ENCODE measurements at places on chromosomes 6 and 20.

GRCh38 chr6:26412228-26412627 is 10.2 kb downstream of the BTN3A1 start:
- DNase-seq, result no peak

- DNase-seq, result no peak
These were observed 76.7 kb downstream of the UBE3D start for GRCh38 chr6:82988930-82989351.

DNA sequence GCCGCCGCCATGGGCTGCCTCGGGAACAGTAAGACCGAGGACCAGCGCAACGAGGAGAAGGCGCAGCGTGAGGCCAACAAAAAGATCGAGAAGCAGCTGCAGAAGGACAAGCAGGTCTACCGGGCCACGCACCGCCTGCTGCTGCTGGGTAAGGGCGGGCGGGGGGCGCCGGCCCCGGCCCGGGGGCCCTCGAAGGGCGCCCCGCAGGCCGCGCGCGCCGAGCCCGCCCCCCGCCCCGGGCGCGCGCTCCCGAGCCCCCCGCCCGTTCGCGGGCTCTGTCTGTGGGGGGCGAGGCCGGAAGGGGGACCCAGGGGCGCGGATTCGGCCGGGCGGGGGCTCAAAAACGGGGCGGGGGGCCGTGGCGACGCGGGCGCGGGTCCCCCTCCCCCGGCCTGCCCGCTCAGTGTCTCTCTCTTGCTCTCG is 39.2 kb downstream of the GNAS start:
- no peak for DNase-seq

DNA sequence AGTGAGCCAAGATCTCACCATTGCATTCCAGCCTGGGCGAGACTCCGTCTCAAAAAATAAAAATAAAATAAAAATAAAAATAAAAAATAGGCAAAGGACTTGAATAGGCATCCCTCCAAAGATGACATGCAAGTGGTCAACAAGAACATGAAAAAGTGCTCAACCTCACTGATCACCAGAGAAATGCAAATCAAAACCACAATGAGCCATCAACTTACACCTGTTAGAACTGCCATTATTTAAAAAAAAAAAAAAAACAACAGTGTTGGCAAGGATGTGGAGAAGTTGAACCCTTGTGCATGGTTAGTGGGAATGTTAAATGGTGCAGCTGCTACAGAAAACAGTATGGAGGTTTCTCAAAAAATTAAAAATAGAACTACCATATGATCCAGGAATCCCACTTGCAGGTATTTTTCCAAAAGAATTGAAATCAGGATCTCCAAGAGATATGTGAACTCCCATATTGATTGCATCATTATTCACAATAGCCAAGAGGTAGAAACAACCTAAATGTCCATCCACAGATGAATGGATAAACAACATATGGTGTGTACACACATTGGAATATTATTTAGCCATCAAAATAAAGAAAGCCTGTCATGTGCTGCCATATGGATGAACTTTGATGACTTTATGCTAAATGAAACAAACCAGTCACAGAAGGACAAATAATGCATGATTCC is 2.8 kb downstream of the C20orf203 start:
- DNase-seq, result no peak

GRCh38 chr20:61778495-61778863 is 287.2 kb downstream of the TAF4 start:
- no peak for DNase-seq

GRCh38 chr6:122202576-122203137 is 196.8 kb upstream of the HSF2 start:
- DNase-seq, result no peak

GRCh38 chr6:144315226-144315980 is 30.3 kb downstream of the UTRN start:
- no peak for DNase-seq

DNA sequence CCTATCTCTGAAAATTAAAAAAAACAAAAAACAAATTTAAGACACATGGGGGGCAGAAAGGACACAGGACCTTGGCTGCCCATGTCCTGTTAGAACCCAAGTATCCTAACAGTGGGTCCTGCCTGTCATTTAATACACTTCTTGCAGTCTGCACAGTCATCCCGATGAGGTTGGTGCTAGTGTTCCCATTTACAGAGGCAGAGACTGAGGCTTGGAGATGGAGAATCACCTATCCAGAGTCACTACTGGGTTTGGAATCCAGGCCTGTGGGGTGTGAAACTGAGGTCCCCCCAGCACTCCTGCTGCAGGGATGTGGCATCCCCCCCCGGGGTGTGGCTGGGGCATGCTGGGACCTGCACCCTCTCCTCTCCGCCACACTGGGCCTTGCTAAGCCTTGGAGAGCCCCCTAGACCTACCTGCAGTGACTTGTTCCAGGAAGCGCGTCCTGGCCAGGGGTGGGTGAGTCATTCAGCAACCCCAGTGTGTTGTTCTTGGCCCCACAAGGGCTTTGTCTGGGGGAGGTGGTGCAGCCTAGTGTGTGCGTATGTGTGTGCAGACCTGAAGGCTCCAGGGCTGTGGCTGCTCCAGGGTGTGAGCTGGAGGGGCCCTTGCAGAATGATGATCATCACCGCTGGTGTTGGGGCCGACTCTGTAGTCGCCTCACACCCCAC is 49.7 kb downstream of the BCAS4 start:
- no peak for DNase-seq

GRCh38 chr20:25256226-25256859 is 8.5 kb downstream of the PYGB start:
- DNase-seq, result no peak

GRCh38 chr6:18976966-18977365 is 589.8 kb downstream of the RNF144B start:
- no peak for DNase-seq

GRCh38 chr20:62489186-62489931 is 13.6 kb upstream of the GATA5 start:
- no peak for DNase-seq

- DNase-seq, result no peak
These were observed 706 bp upstream of the NANP start for GRCh38 chr20:25624500-25624939.

DNA sequence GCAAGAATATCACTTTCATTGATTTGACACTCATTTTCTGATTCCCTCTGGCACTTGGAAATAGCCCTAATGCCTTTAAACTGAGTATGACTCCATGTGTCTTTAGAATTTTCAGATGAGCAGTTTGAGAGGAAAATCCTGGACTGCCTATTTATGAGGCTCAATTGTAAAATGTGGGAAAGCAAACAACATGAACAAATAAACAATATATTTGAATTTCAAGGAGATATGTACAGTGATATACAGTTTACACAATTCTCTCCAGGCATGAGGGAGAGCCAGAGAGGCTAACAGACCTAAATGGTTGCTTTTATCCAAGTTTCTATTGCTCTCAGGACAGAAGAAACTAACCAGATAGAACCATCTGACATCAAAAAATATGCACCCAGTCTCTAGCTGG is 748.2 kb upstream of the NRSN1 start:
- no peak for DNase-seq

DNA sequence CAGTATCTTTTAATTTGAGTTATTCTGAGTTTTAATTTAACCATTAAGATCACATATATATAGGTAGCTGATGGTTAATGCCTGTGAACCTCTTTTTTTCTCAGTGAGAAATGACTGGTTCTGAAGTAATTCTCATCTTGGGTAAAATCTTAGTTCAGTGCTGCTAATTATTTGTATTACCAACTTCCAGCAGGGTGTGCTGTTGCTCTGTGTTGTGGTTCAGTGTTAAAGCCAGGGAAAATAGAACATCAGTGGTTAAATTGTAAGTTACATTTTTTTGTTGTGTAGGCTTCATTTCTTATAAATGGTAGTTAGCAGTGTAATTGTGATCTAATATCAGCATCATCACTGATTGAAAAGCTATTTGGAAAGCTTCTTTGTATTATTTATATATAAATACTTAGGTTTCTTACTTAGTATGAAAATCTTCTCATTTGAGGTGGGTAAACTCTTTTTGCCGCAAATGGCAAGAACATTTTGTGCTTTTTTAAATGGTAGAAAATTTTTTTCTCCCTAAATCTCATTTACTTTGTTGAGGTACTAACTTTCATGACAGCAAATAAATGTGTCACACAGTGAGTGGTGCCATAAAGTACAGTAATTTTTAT is 43.7 kb downstream of the CDC5L start:
- no peak for DNase-seq

GRCh38 chr20:41365777-41366545 is 657 bp downstream of the EMILIN3 start:
- DNase-seq, result no peak

- no peak for DNase-seq
These were observed 88.8 kb downstream of the INSM1 start for GRCh38 chr20:20456741-20457140.

DNA sequence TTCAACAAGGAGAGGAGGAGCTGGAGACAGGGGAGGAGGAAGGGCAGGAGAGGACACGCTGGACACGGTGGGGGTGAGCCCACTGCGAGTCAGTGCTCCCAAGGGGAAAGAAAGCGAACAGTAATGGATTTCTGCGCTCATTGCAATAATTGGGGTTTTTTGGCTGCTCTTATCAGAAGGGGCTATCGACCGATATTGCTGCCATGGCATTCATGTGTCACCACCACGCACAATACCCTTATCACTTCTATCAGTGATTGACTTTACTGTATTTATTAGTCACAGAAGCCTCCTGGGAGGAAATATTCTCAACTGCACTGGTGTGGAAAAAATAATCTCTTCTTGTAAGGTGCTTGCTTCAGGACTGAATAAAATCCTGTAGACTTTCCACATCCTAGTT is 55.8 kb downstream of the CEP43 start:
- no peak for DNase-seq

- no peak for DNase-seq
These were observed 161.2 kb upstream of the OGFRL1 start for GRCh38 chr6:71127374-71127773.

- DNase-seq, result no peak
These were observed 45.0 kb downstream of the TFAP2A start for GRCh38 chr6:10369896-10370295.

- no peak for DNase-seq
These were observed 25.1 kb downstream of the PRKN start for GRCh38 chr6:162702446-162702845.

GRCh38 chr6:134593442-134593841 is 275.5 kb upstream of the SGK1 start:
- DNase-seq, result no peak

GRCh38 chr20:44731657-44732056 is 14.0 kb upstream of the KCNK15 start:
- no peak for DNase-seq

DNA sequence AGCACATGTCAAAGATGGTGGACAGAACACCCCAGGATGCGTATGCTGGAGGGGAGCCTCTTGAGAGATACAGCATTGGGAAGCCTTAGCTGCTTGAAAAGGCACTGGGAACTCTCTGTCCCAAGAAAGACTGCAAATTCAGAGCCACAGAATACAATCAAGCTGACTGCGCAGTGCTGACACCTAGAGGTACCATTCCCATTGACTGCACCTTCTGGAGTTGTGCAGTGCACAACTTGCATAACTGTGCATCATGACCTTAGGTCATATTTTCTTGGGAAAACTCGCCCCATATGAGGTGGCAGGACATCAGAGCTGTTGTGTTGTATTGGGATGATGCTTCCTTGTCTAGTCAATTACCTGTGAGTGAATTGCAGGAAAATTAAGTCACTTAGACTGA is 646.5 kb upstream of the NOX3 start:
- DNase-seq, result no peak

DNA sequence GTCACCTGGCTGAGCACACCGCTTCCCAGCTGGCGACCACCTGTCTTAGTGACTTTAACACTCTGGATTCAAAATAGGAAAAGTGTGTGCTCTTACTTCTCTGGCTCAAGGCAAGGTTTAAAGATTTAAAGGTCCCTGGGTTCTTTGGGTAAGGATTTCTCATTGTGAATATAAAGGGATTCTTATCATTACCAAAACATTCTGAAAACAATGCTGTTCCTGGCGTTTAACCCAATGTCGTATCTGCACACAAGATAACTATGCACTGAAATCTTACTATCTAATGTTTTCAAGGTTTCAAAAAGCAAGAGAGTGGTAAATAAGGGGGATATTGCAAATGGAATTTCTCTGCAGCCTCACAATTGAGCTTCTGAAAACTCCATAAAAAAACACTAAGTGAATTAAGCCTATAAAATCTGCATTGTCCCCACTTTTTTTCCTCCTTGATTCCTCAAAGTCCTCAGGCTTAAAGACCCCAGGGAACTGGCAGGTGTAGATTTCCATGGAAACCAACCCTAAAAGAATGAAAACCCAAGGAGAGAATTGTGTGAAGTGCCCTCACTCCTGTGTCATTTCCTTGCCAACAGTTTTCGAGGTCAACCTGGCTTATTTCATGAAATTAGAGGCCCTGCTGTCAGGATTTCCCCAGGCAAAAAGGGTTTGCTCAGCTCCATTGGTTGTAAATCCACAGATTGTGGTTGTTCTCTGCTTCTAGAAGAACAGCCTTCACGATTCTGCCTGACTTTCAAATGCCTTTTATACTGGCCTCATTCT is 44.0 kb downstream of the BMP2 start:
- no peak for DNase-seq

- DNase-seq, result no peak
These were observed 87.2 kb downstream of the PRDM1 start for GRCh38 chr6:106173124-106173879.

DNA sequence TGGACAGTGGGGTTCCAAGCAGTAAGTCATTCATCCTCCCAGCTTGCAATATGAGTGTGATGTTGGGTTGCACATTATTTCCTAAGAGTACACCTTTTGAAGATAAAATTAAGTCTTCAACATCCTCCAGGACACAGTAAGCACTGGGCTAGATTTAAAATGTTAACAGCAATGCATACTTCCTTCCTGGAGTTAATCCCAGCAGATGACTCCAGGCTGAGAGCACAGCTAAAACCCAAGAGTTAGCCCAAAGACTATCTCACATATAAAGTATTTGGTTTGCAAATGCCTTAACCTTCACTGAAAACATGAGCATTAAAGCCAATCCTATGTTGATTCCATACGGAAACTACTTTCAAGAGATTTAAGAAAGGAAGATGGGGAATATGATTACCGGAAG is 69.2 kb downstream of the SLC23A2 start:
- DNase-seq, result no peak

DNA sequence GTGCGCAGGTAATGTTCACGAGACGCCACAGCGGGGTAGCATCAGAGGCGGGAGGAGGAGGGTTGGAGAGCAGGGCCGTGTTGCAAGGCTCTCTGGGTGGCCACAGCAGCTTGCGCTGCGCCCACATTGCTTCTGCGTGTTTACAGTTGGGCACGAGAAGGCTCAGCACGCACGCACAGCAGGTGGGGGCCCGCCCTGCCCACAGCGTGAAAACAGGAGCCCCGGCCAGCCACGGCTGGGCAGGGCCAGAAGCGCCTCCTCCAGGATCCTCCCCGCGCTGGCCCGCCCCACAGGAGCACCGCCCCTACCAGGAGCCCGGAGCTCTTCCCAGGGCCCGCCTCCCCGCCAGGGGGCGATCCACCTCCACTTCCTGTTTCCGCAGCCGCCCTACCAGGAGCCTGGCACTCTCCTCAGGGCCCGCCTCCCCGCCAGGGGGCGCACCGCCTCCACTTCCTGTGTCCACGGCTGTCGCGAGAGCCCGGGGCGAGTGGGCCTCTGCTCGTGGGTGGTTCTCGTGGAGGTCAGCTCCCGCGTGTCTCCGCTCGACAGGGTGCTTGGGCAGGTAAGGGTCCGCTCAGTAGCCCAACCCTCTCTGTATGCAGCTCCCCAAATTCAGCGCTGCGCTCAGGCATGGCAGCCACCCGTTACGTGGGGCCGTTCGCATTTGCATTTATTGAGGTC is at the start of gene FAM50B:
TSS of gene FAM50B (plus strand) at position 449 of the 681 bp plus-strand sequence. CDS start 439 bp downstream, outside the sequence.
- DNase-seq, result peak; percentile 84
